ENCODE measurements at places on chromosomes 12 and 14.

DNA sequence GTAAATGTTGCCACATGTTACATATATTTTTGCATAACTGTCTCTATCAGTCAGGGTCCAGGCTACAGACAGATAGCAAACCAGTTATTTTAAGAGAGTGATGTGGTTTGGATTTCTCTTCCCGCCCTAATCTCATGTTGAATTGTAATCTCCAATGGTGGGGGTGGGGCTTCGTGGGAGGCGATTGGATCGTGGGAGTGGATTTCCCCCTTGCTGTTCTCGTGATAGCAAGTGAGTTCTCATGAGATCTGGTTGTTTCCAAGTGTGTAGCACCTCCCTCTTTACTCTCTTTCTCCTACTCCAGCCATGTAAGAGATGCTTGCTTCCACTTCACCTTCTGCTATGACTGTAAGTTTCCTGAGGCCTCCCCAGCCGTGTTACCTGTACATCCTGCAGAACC is 704.2 kb upstream of the TBX3 start:
- no peak for DNase-seq

- DNase-seq, result no peak
These were observed 104.1 kb downstream of the FOXN3 start for GRCh38 chr14:89312932-89313331.

DNA sequence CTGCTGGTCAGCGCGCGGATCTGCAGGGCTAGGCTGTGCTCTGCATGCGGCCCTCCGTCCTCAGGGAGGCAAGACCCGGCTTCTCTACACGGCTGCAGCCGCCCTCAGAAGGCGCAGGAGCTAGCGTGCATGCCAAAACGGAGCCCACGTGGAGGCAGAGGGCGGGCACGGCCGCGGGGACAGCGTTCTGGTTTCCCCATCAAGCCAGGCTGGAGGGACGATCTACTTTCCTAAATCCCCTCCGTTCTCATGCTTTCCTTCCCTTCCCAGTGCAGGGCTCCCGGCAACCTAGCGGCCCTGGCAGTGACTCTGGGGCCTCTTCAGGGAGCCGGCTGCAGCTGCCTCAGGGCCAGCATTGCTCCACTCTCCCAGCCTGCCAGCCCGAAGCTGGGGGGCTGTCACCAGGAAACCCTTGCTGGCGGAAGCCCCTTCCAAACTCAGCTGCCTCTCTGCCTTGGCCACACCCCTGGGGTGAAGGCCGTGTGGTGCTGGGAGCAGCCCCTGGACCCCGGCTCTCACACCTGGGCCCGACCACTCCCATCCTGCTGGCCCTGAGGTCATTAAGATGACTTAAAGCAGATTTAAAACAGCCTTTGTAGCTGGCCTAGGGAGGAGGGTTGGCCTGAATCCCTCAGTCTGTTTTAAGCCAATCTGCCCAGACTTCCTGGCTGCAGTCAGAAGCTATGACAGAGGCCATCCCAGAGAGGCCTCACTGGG is 9.2 kb upstream of the GOLGA3 start:
- no peak for DNase-seq

- DNase-seq, result no peak
These were observed 154.5 kb downstream of the ZFP36L1 start for GRCh38 chr14:68638141-68638999.

GRCh38 chr14:76752744-76753143 is 8.5 kb upstream of the VASH1 start:
- DNase-seq, result no peak

GRCh38 chr14:45868377-45868776 is 615.4 kb upstream of the MIS18BP1 start:
- no peak for DNase-seq
